ENCODE measurements at places on chromosomes 3 and 15.

GRCh38 chr3:100748220-100748619, 38.9 kb downstream of the TFG start:
- DNase-seq: no peak

DNA sequence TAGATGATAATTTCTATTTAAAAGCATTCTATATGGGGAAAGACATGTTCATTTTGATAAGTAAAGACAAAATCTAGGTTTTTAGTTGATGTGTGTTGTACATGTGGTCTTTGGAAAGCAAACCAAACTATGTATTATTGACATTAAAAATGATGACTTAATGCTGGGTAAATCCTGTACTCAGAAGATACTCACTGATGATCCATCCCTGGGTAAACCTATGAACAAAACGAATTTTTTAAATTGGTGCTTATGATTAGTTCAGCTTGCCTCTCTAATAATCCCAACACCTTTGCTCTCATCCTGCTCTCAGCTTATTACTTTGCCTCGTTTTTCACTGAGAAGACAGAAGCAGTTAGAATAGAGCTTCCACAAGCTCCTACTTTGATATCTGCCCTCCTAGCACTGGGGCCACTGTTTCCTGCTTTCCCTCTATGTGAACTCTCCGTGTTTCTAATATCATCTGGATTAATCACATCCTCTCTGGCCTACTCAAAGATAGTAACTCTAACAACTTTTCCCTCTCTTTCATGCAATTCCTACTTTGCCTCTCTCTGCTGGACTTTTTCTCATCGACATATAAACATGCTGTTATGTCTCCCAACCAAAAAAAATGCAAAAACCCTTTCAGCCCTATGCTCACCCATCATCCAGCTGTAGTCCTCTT, 29.3 kb downstream of the RARRES1 start:
- DNase-seq: no peak

GRCh38 chr3:170257145-170257544, 34.9 kb downstream of the PRKCI start:
- no peak for DNase-seq

GRCh38 chr3:129015388-129016105, 14.4 kb downstream of the EFCC1 start:
- DNase-seq: no peak

DNA sequence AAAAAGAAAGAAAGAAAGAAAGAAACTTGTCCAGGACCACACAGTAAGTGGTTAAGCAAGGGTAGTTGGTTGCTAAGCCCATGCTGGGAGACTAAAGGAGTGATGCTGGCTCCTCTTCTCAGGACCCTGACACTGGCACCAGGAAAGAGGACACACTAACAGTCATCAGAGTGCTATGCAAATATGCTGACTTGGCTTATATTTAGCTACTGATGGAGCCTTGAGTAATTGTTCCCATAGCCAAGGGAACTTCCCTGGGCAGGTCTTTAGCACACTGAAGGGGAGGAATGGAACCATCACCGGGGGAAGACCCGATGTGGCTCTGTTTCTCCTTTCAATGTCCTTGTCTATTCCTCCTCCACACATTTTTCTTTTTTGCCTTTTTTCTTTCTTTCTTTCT, 6.2 kb downstream of the TMEM40 start:
- DNase-seq: no peak

DNA sequence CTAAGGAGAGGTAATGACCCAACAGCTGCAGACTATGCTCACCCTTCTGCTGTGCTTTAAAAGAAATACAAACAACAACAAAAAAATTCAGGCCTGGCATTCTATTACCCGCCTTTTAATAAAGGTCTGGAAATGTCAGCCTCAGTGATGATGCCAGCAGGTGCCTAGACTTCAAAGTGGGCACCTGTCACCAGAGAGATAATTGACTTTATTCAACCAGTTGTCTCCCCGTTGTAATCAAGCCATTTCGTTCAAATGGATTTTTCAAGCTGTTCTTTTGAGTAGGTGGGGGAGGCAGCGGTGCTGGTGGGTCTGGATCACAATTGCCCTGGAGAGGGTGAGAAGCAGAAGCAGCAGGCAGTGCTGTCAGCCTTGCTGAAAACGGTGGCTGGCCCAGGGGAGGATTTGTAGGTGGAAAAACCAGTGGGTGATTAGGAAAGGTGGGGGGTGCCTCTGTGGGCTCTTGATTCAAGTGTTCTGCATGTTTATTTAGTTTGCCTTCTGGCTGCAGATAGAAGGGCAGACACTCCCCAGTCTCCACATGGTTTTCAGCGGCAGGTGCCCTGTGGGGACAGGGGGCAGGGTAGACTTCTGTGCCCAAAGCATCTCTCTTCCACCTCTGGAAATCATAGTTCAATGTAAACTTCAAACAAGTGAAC, 300.2 kb upstream of the SLCO3A1 start:
- peak; percentile 94 for DNase-seq

Data from NCI-H1092 treated with DMSO at 0.1 percent for 48 hours (cell line).